ENCODE measurements at places on chromosomes 5 and 9.

GRCh38 chr5:98401656-98402055 is 371.8 kb upstream of the RGMB start:
- DNase-seq = peak; percentile 71

GRCh38 chr5:38284384-38284783 is 26.0 kb downstream of the EGFLAM start:
- DNase-seq = no peak

DNA sequence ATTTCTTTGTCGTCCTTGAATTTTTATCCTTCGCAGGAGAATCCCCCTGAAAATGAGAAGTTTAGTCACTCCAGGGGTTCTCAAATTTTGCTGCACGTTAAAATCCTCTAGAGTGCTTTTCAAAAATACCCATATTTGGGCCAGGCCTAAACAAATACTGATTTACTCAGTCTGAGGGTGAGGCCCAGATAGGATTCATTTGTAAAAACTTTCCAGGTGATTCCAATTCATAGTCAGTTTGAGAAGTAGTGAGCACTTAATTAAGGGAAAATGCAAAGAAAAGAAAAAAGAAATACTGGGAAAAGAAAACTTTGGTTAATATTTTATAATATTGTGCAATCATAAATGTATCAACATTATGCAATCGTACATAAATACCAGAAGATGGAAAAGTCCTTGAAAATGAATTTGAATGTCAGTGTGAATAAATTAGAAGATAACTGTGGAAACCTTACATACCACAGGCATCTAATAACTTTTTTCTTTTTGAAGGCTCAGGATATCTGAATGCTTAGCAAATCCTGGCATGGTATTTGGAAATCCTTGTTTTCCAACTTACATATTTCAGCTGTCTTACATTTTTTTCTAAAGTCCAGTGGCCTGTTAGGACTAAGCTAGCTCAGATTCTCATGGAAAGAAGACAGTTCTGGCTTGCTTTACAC is 116.5 kb upstream of the DAPK1 start:
- peak; percentile 82 for DNase-seq

GRCh38 chr5:103510851-103511553 is 51.6 kb downstream of the NUDT12 start:
- peak; percentile 49 for DNase-seq

Measured in EH (cell line).